DND-41 (cell line): ENCODE measurements at places on chromosomes 4 and X.

DNA sequence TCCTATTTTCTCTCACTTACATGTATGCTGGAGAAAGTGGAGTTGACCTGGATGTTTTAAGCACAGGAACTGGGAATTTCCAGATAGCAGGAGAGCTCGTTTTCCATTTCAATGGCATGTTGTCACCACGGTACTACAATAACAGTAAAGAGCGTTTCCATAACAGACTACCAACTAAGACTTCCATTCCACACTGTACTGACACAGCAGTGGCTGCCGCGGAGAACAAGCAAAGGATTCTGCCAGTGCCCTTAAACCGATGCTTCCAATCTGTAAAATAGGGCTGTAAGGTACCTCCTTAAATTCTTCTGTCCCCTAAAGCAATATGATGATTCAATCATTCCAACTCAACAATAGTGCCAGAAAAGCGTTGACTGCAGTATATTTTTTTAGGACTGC, 143.9 kb downstream of the KLHL13 start:
- DNase-seq = no peak

- DNase-seq = peak; percentile 69
Measured at GRCh38 chr4:6695660-6696610, 2.3 kb downstream of the S100P start.

GRCh38 chrX:120262859-120263708, 12.5 kb downstream of the ZBTB33 start:
- no peak for DNase-seq

DNA sequence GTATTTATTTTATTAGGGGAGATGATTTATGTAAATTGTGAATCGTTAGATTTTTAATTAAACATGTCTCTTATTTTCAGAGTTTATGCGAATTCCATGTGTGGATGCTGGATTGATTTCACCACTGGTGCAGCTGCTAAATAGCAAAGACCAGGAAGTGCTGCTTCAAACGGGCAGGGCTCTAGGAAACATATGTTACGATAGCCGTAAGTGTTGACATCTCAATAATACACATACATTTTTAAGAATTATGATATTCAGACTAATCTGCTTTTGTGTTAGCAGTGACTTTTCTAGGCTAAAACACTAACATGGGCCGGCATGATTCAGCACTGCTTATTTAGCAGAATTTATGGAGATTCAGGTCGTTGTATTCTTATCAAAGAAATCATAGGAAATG, 91.2 kb downstream of the RAP1GDS1 start:
- no peak for DNase-seq

DNA sequence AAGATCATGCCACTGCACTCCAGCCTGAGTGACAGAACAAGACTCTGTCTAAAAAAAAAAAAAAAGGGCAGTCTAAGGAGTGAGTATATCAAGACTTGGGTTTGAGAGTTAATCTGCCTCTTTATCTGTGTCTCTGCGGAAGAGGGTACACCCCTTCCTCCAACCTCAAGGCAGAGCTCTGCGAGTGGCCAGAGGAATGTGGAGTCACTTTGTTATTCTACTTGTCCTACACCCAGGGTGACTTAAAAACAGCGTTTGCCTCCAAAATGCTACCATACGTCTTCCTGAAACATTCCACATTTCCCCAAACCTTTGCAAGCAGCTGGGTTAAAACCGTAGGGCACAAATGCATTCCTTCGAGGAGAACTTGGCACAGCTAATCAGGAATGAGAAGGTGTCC, 199.9 kb downstream of the SHOX start:
- DNase-seq = no peak

- DNase-seq = no peak
Measured at GRCh38 chr4:168693750-168694490, 197.1 kb downstream of the PALLD start.
